ENCODE measurements at places on chromosomes 7 and 10.

DNA sequence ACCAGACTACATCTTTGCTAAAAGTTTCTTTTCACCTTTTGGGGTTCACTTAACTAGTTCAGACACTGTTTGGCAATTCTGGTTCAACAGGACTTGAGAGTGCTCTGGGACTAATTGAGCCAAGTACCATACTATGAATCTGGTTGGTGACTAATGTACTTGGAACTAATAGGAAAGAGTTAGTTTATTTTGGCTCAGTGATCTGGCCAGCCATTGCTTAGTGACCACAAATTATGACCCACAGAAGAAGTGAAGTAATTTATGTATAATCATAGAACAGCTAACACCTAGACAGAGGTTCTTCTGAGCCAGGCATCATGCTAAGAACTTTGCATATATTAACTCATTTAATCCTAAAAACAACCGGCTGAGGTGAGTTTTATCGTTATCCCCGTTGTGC is 126.5 kb upstream of the JCAD start:
- no peak for DNase-seq

- no peak for DNase-seq
These were observed at the start of gene HIP1 for GRCh38 chr7:75738604-75738974. Gene HIP1, minus strand, starts transcription at chr7:75738941. Its CDS starts 21 bp downstream, at chr7:75738920.

- no peak for DNase-seq
These were observed 90.5 kb upstream of the WAC start for GRCh38 chr10:28442403-28442802.

GRCh38 chr7:22435105-22435504 is 64.9 kb downstream of the STEAP1B start:
- DNase-seq = no peak

DNA sequence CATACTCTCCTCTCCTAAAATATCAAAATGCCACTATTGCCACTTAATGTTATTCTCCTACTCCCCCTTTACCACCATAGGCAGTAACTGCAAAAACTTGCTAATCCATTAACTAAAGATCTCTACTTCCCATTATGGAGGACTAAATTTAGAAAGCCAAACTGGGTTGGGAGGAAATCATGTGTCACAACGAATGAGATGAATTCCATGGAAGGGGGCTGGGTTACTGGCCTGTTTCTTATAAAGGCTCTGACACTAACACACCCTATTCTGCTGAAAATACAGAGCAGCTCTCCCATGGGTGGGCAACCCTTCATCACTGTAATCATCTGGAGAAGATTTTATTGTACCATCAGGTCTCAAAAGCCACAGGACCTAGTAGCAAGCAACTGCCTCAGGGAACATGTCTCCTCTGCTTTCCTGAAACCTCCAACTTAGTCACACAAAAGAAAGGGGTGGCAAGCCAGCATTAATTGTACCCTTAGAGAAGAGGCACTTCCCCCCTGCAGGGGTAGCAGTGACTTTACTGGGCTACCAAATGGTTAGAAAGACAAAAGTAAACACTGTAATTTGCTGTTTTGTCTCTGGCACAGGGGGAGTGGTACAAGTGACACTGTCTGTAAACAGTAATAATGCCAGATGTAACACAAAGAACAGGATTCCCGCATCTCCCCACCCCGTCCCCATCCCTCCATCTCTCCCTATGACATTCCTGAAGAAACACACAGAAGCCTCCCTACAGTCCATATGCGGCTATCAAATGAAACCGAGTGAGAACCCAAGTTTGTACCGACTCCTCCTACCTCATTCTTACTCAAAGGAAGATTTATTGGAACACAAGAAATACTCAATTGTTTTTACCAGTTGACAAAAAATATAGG is 81.6 kb downstream of the ARMH3 start:
- DNase-seq = no peak

- DNase-seq = no peak
These were observed 126.5 kb downstream of the GFRA1 start for GRCh38 chr10:116146372-116147140.

GRCh38 chr7:117024811-117025210 is 71.5 kb downstream of the ST7 start:
- DNase-seq = no peak

DNA sequence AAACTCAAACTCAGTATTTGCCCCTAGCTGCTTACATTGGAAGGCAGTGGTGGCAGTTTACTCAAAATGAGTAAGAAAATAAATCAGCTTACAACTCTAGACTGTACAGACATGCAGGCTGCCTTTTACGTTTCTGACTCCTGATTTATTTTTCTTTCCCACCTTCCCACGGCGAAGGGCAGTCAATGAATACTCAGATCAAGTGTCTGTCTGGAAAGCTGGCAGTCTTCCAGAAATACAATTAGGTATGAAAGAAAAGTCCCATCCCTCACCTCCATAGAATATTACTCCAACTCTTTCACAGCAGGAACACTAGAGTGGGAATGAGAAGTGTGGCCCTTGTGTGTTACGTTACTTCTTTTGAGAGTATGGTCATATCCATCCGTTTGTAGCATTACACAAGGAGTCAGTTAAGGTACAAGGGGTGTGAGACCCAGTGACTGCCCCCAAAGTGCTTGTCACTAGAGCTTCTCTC is 1.3 kb upstream of the PAPSS2 start:
- no peak for DNase-seq

GRCh38 chr7:2681929-2682799 is 5.8 kb upstream of the AMZ1 start:
- no peak for DNase-seq
